ENCODE measurements at places on chromosomes 6 and 20. TPM values are rescaled to one million over a fixed set of nuclear protein-coding genes. Genes with fewer than 3 reads are reported as not detected.

DNA sequence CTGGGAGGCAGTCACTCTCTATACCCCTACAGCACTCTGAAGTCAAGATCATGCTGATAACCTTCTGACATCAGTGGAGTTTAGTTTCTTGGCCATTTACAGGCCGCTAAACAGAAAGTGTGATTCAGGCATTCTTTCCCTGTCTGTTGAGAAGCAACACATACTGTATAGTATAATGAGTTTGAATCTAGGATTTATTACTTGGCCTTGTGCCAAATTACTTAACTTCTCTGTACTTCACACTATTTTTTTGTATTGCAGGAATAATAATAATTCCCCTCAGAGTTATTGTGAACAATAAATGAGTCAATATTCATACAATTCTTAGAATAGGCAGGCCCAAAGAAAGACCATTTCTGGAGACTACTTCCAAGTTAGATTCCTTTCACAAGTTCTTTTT lies 4.1 kb downstream of the ZNF391 start:
- no peaks in the 10 kb centered on the region for H3K27me3 ChIP-seq
- H3K4me1 ChIP-seq = no peaks in the 10 kb centered on the region
- no peak overlapping the region for H3K27ac ChIP-seq

- no peaks in the 10 kb centered on the region for H3K4me1 ChIP-seq
- no peak for DNase-seq
- H3K36me3 ChIP-seq = no peaks in the 10 kb centered on the region
- H3K4me3 ChIP-seq = no peak overlapping the region
- no peak overlapping the region for H3K27ac ChIP-seq
Measured at GRCh38 chr6:101613556-101613955, 220.0 kb downstream of the GRIK2 start.

DNA sequence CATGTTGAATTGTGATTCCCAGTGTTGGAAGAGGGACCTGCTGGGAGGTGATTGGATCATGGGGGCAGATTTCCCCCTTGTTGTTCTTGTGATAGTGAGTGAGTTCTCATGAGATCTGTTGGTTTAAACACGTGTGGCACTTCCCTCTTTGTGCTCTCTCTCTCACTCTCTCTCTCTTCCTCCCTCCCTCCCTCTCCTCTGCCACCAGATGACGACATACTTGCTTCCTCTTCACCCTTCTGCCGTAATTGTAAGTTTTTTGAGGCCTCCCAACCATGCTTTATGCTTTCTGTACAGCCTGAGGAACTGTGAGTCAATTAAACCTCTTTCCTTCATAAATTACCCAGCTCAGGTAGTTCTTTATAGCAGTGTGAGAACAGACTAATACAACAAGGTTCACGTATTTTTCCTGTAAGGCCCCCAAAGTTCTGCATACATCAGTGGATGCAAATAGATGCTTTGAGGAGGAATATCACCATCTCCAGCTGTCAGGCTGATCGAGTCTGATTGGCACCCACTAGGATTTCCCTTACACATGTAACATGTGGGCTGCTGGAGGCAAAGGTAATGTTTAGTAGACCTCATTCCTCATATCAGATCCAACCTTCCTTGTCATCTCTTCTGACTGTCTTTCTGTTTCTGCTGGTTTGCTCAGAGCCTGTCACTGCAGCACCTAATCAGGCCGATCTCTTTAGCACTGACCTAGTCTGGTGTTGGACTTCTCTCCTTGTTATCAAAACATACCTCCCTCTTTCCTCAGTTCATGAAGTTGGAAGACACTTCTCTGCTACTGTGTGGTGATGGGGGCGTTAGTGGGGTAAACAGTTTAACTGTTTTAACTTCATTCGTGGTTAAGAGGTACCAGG lies 54.3 kb upstream of the BACH2 start:
- no peaks in the 10 kb centered on the region for H3K27me3 ChIP-seq
- no peaks in the 10 kb centered on the region for H3K36me3 ChIP-seq
- no peak for DNase-seq
- no peak overlapping the region for H3K4me3 ChIP-seq
- no peak overlapping the region for H3K27ac ChIP-seq

DNA sequence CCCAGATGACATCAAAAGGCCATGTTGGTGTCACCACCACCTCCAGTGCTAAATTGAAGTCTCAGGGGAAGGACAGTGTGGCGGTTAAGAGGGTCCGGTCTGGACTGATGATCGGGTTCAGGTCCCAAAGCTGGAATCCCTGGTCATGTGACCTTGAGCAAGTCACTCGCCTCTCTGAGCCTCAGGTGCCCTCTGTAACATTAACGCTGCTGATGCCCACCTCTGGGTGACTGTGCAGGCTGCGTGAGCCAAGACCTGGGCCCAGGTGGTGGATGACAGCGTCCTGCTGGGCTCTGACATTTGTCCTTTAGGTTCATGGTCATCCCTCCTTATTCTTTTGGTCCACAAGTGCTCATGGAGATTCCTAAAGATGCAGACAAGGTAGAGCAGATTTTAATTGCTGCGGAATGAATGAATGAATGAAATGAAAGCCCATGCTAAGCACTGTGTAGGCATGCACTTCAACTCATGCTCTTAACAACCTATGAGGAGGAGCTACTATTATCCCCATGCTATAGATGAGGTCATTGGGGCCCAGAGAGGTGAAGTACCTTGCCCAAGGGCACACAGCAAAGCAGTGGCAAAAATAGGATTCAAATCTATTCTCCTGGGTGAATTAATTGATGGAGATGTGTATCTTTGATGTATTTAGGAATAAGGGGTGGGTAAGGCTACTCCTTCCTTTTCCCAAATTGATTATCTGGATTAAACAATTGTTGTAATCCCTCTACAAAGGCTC lies 649 bp upstream of the BPIFB1 start:
- no peak for DNase-seq
- no peaks in the 10 kb centered on the region for H3K27me3 ChIP-seq
- no peaks in the 10 kb centered on the region for H3K36me3 ChIP-seq
- no peak overlapping the region for H3K27ac ChIP-seq
- no peaks in the 10 kb centered on the region for H3K4me1 ChIP-seq
- H3K4me3 ChIP-seq = no peak overlapping the region

GRCh38 chr6:156634951-156635371 lies 142.2 kb upstream of the ARID1B start:
- H3K27me3 ChIP-seq = no peaks in the 10 kb centered on the region
- H3K36me3 ChIP-seq = no peaks in the 10 kb centered on the region
- H3K4me1 ChIP-seq = no peaks in the 10 kb centered on the region
- H3K27ac ChIP-seq = no peak overlapping the region
- H3K4me3 ChIP-seq = peak overlapping the region; percentile 33

DNA sequence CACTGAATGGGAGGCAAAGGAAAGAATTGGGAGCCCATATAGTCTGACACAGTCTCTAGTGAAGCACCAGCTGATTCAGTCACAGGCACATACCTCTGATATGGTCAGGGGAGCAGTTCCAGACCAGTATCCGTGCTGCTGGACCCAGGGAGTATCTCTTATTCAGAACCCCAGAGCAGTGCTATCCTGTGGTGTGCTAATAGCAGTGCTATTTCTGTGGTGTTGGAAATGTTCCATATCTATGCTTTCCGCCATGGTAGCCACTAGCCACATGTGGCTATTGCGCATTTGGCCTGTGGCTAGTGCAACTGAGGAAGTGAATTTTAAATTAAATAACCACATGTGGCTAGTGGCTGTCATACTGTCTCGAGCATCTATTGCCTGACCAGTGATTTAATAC lies 11.0 kb downstream of the SCUBE3 start:
- H3K27me3 ChIP-seq = no peaks in the 10 kb centered on the region
- no peaks in the 10 kb centered on the region for H3K4me1 ChIP-seq
- H3K27ac ChIP-seq = no peak overlapping the region

DNA sequence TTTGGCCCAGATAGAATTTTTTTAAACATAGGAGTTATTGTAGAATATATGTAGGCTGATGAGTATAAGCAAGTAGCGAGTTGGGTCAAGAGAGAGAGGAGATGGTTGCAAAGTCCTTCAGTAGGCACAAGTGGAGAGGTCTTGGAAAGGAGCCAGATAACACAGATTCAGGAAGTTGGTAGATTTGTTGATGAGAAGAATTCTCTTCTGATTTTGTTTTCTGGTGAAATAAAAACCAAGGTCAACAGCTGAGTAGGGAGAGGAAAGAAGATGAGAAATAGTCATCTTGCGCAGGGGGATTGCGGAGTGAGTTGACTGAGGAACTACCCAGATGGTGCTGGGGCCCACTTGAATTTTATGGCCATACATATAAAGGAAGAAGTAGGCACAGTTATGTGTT lies 17.4 kb upstream of the CD83 start:
- H3K27ac ChIP-seq = no peak overlapping the region
- H3K4me3 ChIP-seq = no peak overlapping the region
- no peak for DNase-seq
- no peaks in the 10 kb centered on the region for H3K27me3 ChIP-seq
- no peaks in the 10 kb centered on the region for H3K4me1 ChIP-seq

GRCh38 chr20:805713-806112 lies 27.8 kb upstream of the FAM110A start:
- H3K4me3 ChIP-seq = no peak overlapping the region
- H3K36me3 ChIP-seq = no peaks in the 10 kb centered on the region
- no peak for DNase-seq
- H3K27me3 ChIP-seq = no peaks in the 10 kb centered on the region

DNA sequence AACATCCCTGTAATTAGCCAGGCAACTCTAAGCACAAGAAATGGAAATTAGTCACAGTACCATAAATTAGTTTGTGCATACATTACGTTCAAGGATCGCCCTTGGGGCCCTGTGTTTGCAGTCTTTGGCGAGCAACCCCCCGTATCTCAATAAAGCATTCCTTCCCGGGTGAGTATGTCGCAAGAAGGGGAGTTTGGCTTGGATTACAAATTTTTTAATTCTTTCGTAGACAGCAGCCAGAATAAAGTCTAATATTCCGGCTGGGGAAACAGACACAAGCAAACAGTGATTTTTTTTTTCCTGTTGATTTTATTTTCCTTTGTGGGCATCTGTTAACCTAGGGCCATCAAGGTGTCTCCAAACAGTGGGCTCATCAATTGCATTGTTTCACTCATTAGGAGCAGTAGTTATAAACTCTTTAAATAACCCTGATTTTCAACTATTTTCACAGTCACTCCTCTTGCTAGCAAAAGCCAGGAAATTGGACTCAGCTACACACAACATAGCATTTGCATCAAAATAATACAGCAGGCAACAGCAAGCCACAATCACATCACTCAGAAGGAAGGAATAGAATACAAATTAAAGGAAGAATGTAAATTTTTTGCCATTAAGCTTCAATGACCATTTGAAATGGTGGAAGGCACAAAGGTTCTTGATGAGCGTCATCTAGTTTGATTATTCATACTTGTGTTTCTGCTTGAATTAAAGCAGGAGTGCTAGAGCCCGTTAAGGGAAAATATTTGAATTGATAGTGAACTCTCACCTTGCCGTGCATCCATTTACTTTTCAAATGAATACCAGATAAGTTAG lies 85.3 kb downstream of the LINC00237 start:
- no peaks in the 10 kb centered on the region for H3K4me1 ChIP-seq
- no peak overlapping the region for H3K27ac ChIP-seq
- no peak overlapping the region for H3K4me3 ChIP-seq

- no peaks in the 10 kb centered on the region for H3K4me1 ChIP-seq
- DNase-seq = peak; percentile 76
- no peaks in the 10 kb centered on the region for H3K27me3 ChIP-seq
- H3K36me3 ChIP-seq = no peaks in the 10 kb centered on the region
Measured at GRCh38 chr6:26205161-26205624, 118.0 kb downstream of the HFE start.

- no peaks in the 10 kb centered on the region for H3K27me3 ChIP-seq
- DNase-seq = no peak
- no peak overlapping the region for H3K4me3 ChIP-seq
- H3K27ac ChIP-seq = no peak overlapping the region
- no peaks in the 10 kb centered on the region for H3K36me3 ChIP-seq
Measured at GRCh38 chr6:168582571-168582981, 141.6 kb downstream of the SMOC2 start.

- H3K27me3 ChIP-seq = no peaks in the 10 kb centered on the region
- no peaks in the 10 kb centered on the region for H3K36me3 ChIP-seq
- peak overlapping the region; percentile 35 for H3K27ac ChIP-seq
- peaks cover 5% of the 10 kb centered on the region for H3K4me1 ChIP-seq
Measured at GRCh38 chr6:4907602-4908001, 96.2 kb downstream of the RPP40 start.

GRCh38 chr6:48111143-48111506 lies at the start of gene PTCHD4:
PTCHD4 (minus strand) TSS chr6:48111197; CDS start chr6:48068957, 42,240 bp downstream.
- no peaks in the 10 kb centered on the region for H3K27me3 ChIP-seq
- H3K4me3 ChIP-seq = no peak within 1 kb of the TSS
- H3K27ac ChIP-seq = peak within 1 kb of the TSS; percentile 54
- no peaks in the 10 kb centered on the region for H3K4me1 ChIP-seq
- H3K36me3 ChIP-seq = no peaks in the 10 kb centered on the region
- no peak for DNase-seq

DNA sequence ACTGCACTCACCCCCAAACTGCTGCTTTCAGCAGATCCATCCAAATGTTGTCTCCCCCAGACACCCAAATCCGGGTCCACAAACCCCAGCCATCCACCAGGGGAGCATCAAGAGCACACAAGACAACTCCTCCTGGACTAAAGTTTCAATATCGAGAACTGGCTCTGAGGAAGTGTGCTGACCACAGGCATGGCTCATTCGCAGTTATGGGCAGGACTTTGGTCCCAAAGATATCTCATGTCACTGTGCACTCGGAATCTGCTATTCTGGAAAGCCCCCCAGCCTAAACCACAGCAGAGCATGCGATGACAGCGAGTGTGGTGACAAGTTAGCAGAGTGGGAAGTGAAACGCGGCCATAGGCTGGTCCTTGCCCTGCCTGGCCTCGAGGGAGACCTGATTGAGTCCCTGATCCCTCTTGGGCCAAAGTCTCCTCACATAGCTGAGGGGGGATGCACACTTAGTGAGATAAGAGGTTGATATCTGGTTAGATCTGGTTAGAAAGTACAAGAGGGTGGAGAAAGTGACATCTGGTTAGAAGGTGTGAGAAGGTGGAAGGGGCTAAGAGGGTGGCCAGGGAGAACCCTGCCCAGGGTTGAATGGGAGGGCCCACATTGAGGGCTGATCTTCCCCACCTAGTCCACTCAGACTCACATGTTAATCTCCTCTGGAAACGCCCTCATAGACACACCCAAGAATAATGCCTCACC lies 149.7 kb downstream of the MRPL14 start:
- H3K36me3 ChIP-seq = no peaks in the 10 kb centered on the region
- H3K4me3 ChIP-seq = no peak overlapping the region
- no peaks in the 10 kb centered on the region for H3K27me3 ChIP-seq
- no peak for DNase-seq

DNA sequence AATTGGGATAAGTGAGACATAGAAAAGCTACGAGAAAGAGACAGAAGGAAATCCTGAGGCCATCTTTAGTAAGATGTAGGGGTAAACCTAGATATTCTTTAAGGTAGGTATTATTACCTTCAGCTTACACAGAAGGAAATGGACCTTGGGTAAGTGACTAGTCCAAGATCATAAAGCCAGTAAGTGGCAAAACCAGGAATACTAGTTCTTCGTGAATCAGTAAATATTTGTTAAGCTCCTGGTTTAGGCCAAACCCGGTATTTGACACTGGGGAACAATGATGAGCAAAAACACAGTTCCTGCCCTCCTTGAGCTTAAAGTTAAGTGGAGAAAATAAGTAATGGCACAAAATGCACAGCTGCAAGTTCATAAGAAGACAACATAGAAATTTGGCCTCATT lies 5.3 kb downstream of the TRIM39 start:
- H3K4me1 ChIP-seq = no peaks in the 10 kb centered on the region
- H3K36me3 ChIP-seq = no peaks in the 10 kb centered on the region
- H3K4me3 ChIP-seq = no peak overlapping the region
- no peak overlapping the region for H3K27ac ChIP-seq

- H3K27me3 ChIP-seq = no peaks in the 10 kb centered on the region
- H3K36me3 ChIP-seq = no peaks in the 10 kb centered on the region
- no peak for DNase-seq
- no peak overlapping the region for H3K4me3 ChIP-seq
- H3K27ac ChIP-seq = no peak overlapping the region
Measured at GRCh38 chr6:15985379-15985959, 143.4 kb upstream of the MYLIP start.

GPLD1 gene
- total RNA-seq = 5.8 TPM

SOBP gene
- total RNA-seq = 2.6 TPM

PRSS16 gene
- total RNA-seq = not detected

CNBD2 gene
- total RNA-seq = 4.8 TPM

CST2 gene
- total RNA-seq = not detected

PRICKLE4 gene
- 17.9 TPM for total RNA-seq
